ENCODE measurements at places on chromosomes 16 and 17. TPM values are rescaled to one million over a fixed set of nuclear protein-coding genes. Genes with fewer than 3 reads are reported as not detected.

DNA sequence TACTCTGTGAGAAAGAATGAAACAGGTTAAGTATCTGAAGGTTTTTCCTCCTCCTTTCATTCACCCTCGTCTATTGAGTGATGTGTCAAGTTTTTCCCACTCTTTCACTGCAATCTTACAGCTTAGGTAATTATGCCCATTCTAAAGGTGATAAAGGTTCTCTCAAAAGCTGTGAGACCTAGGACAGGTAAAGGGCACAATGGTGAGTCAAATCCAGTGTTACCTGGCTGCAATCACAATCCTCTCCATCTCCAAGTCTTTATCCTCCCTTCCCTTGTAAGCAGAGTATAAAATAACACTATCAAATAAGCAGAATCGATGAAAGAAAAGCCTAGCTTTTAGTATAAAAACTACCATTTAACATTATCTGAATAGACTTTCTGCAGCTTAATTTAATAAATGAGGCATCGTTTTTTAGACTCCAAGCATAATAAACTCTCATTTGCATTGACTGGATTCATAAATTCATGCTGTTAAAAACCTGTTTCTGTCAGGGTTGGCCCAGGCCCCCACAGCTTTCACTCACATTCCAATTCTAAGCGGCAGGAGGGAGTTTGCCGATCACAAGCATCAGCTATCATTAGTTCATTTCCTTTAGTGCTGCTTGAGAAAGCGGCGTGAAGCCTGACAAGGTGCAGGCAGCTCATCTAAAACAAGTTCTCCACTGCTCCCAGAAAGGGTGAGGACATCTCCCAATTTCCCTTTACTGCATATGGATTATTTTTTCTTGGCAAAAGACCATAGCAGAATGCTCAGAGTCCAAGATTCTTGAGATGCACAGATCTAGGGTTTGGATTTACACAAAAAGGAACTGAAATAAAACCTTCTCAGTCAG, 67.8 kb downstream of the CDH8 start:
- H3K4me1 ChIP-seq: no peaks in the 10 kb centered on the region
- H3K4me3 ChIP-seq: no peak overlapping the region
- H3K36me3 ChIP-seq: peaks cover 5% of the 10 kb centered on the region
- H3K27me3 ChIP-seq: no peaks in the 10 kb centered on the region

GRCh38 chr17:74089869-74090464, 113.5 kb upstream of the RPL38 start:
- peak; percentile 95 for DNase-seq
- no peaks in the 10 kb centered on the region for H3K27me3 ChIP-seq
- no peak overlapping the region for H3K4me3 ChIP-seq
- H3K4me1 ChIP-seq: no peaks in the 10 kb centered on the region
- H3K36me3 ChIP-seq: no peaks in the 10 kb centered on the region
- no peak overlapping the region for H3K27ac ChIP-seq

GRCh38 chr16:11327277-11328171, 17.7 kb upstream of the RMI2 start:
- H3K36me3 ChIP-seq: peaks cover 4% of the 10 kb centered on the region
- peaks cover 7% of the 10 kb centered on the region for H3K4me1 ChIP-seq

- no peak overlapping the region for H3K4me3 ChIP-seq
- H3K27me3 ChIP-seq: no peaks in the 10 kb centered on the region
- DNase-seq: peak; percentile 67
- no peaks in the 10 kb centered on the region for H3K36me3 ChIP-seq
These were observed 7.1 kb downstream of the MCRIP1 start for GRCh38 chr17:81825841-81826466.

DNA sequence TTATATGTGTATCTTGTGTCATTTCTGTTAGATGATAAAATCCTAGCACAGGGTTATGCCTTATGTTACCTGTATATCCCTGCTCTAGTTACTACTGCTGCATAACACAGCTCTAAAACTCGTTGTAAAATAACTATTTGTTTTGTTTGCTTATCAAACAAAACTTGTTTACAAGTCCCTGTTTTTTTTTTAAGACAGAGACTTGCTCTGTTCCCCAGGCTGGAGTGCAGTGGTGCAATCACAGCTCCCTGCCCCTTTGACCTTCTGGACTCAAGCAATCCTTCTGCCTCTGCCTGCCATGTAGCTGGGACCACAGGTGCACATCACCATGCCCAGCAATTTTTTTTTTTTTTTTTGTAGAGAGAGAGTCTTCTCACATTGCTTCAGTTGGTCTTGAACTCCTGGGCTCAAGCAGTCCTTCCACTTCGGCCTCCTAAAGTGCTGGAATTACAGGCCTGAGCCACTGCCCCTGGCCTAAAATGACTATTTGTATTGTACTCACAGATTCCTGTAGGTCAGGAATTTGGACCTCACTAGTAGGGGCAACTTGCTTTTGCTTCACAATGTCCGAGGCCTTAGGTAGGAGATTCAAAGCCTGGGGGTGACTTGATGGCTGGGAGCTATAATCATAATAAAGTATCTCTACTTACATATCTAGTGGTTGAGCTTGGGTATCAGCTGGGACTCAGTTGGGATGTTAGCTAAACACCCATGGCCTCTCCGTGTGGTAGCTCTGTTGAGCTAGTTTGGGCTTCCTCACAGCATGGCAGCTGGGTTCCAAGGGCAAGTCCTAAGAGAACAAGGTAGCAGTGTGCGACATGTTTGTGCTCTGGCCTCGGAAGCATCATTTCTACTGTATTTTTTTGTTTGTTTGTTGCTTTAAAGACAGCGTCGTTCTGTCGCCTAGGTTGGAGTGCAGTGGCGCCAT, 12.6 kb downstream of the DUSP14 start:
- no peaks in the 10 kb centered on the region for H3K27me3 ChIP-seq
- DNase-seq: no peak
- H3K36me3 ChIP-seq: no peaks in the 10 kb centered on the region
- no peaks in the 10 kb centered on the region for H3K4me1 ChIP-seq
- no peak overlapping the region for H3K27ac ChIP-seq

DNA sequence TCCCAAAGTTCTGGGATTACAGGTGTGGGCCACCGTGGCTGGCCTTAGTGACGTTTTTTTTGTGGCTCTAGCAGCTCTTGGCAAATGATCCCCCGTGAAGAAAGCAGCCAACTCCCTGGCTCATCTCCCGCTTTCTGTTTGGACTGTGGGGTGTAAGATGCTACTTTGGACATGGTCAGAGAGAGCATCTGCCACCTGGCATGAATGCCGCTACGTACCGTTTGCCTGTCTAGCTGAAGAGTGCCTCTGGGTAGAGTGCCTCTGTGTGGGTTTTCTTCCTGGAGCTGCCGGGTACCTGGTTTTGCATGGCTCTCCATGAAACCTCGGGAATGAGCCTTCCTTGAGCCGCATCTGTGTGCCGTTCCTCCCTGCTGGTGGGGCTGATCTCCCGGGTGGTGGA, 34.3 kb downstream of the NDEL1 start:
- DNase-seq: peak; percentile 31
- H3K27ac ChIP-seq: no peak overlapping the region
- peaks cover 41% of the 10 kb centered on the region for H3K36me3 ChIP-seq
- H3K4me1 ChIP-seq: no peaks in the 10 kb centered on the region
- no peak overlapping the region for H3K4me3 ChIP-seq

DNA sequence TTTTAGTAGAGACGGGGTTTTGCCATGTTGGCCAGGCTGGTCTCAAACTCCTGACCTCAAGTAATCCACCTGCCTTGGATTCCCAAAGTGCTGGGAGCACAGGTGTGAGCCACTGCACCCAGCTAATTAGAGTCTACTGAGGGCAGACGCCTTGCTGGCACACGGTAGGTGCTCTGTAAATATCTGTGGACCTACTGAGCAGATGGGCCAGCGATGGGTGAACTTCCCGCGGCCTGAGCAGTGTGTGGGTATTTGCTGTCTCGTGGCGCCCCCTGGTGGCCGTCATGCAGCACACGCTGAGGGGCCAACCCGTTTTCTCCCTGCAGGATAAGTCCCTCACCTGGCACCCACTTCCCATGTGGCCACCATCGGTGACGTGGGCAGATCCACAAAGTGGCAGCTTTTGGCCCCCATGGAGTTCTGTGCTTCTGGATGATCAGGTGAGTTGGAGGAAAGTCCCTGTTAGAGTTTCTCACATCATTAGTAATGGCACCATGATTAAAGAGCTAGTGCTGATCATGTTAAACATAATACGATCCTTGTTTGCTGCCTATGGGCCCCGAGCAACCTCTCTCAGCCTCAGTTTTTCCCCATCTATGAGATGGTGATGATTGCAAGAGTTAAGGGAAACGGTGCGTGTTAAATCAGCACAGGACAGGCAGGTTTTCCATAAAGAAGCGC, 40.7 kb downstream of the ZDHHC7 start:
- no peak overlapping the region for H3K4me3 ChIP-seq
- no peak overlapping the region for H3K27ac ChIP-seq
- peaks cover 12% of the 10 kb centered on the region for H3K36me3 ChIP-seq
- peak; percentile 88 for DNase-seq
- H3K27me3 ChIP-seq: no peaks in the 10 kb centered on the region
- H3K4me1 ChIP-seq: no peaks in the 10 kb centered on the region

- H3K4me1 ChIP-seq: no peaks in the 10 kb centered on the region
- H3K4me3 ChIP-seq: no peak overlapping the region
- DNase-seq: no peak
- no peaks in the 10 kb centered on the region for H3K27me3 ChIP-seq
- H3K27ac ChIP-seq: no peak overlapping the region
These were observed 1226.0 kb downstream of the CDH8 start for GRCh38 chr16:60810250-60810649.

DNA sequence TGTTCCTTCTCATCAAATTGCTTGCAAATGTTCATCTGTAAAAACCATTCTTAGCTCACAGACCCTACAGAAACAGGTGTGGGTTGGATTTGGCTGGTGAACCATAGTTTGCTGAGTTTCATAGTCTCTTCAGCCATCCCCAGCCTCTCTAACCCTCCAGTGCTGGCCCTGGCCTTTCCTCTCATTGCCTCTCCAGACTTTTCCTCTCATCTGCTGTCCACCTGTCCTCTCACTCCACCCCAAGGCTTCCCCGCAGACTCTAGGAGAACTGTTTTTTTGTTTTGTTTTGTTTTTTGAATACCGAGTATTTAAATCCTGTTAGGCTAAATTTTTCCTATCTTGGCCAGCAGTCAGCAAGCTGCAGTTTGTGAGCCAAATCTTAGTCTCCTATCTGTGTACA, 41.1 kb downstream of the MEOX1 start:
- no peaks in the 10 kb centered on the region for H3K27me3 ChIP-seq
- no peaks in the 10 kb centered on the region for H3K4me1 ChIP-seq
- H3K36me3 ChIP-seq: no peaks in the 10 kb centered on the region
- no peak overlapping the region for H3K27ac ChIP-seq
- no peak for DNase-seq

DNA sequence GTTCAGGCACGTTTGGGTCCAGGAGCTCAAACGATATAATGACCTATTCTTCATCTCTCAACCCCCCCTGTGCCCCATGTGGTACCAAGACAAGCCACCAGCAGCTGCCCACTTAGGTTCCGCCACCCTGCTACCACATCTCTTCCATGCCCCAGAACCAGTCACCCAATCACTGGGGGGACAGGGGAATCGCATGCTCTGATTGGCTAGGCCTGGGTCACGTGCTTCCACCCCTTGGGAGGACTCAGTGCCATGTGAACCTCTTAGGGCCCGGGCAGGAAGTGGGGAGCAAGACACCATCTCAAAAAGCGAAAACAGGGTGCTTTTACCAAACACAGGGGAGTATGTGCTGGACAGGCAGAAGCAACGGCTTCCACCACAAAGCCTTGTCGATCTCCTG, 91.3 kb downstream of the KATNIP start:
- H3K27ac ChIP-seq: no peak overlapping the region
- no peak overlapping the region for H3K4me3 ChIP-seq
- H3K27me3 ChIP-seq: no peaks in the 10 kb centered on the region
- DNase-seq: no peak
- no peaks in the 10 kb centered on the region for H3K36me3 ChIP-seq

DNA sequence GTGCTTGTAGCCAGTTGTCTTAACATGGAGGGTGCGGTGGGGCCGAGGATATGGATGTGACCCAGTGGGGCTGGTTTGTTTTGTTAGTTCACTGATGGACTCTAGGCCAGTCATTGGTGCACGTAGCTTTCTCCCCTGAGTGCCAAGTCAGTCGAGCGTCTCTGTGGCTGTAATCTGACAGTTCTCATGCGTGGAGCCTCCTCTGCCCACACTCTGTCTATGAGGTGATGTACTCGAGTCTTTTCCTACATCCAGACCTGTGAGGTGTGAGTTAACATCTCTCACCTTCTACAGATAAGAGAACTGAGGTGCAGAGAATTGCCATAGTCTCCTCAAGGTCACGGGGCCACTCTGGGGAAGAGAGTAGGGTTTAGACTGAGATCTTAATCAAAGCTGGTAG, 90.2 kb downstream of the MARCHF10 start:
- peak; percentile 18 for DNase-seq
- no peaks in the 10 kb centered on the region for H3K27me3 ChIP-seq
- no peaks in the 10 kb centered on the region for H3K36me3 ChIP-seq
- no peak overlapping the region for H3K27ac ChIP-seq
- H3K4me1 ChIP-seq: peaks cover 3% of the 10 kb centered on the region

DNA sequence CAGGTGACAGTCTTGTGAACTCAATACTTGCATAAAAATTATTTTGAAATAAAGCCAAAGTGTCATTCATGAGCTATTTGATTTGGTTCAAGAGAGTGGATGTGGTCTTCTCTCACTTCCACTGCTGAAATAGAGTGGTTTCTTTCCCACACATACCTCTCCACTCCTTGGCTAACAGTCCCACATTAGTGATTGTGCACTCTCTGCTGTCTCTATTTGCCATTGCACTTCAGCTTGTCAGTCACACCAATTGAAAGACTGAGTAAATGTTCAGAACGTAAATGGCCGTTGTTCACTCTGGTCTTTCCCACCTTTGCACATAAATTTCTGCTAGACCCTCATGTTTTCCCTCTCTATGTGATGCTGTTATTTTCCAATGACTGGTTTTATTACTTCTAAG, 197.5 kb downstream of the FTO start:
- no peaks in the 10 kb centered on the region for H3K27me3 ChIP-seq
- H3K36me3 ChIP-seq: no peaks in the 10 kb centered on the region
- no peak for DNase-seq
- H3K27ac ChIP-seq: no peak overlapping the region
- no peak overlapping the region for H3K4me3 ChIP-seq

GRCh38 chr16:76360404-76360803, 83.2 kb downstream of the CNTNAP4 start:
- H3K4me1 ChIP-seq: no peaks in the 10 kb centered on the region
- no peaks in the 10 kb centered on the region for H3K36me3 ChIP-seq
- no peaks in the 10 kb centered on the region for H3K27me3 ChIP-seq
- no peak for DNase-seq
- H3K4me3 ChIP-seq: no peak overlapping the region
- no peak overlapping the region for H3K27ac ChIP-seq

- no peaks in the 10 kb centered on the region for H3K36me3 ChIP-seq
- DNase-seq: no peak
- H3K27me3 ChIP-seq: no peaks in the 10 kb centered on the region
These were observed 116.3 kb downstream of the IRX5 start for GRCh38 chr16:55046916-55047315.

- H3K4me1 ChIP-seq: no peaks in the 10 kb centered on the region
- H3K27ac ChIP-seq: no peak overlapping the region
- 0 out of 2 replicates have a peak, but pooled peaks cover 4% of the 10 kb centered on the region for H3K36me3 ChIP-seq
- no peak for DNase-seq
- no peak overlapping the region for H3K4me3 ChIP-seq
These were observed 744 bp downstream of the TAC4 start for GRCh38 chr17:49846938-49847712.

Gene COX11
- 76.1 TPM for total RNA-seq

Gene CPHXL2
- not detected for total RNA-seq

Gene PGS1
- 41.8 TPM for total RNA-seq

Gene TAC4
- total RNA-seq: not detected

Gene OTOP3
- total RNA-seq: not detected

Gene CLEC19A
- total RNA-seq: 0.20 TPM
